ENCODE measurements at places on chromosomes 5 and 9.

DNA sequence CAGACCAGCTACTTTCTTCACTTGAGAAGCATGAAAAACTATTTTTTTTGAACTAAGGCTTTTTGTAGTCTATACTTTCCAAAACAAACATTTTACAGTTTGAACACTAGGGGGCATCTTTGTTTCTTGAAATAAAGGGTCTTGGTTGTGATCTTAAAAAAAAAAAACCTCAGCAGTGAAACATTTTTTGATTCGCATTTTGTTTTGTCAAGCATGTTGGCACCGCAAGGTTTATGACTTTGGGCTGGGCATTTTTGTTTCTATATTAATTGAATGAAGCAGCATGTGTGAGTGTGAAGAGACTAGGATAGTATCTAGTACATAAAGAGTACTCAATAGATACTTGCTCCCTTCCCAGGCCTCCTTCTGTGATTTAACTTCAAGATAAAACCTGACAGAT is 31.6 kb upstream of the ACOT12 start:
- peak; percentile 31 for DNase-seq

GRCh38 chr9:134544388-134545214 is 97.0 kb upstream of the COL5A1 start:
- DNase-seq = peak; percentile 57

GRCh38 chr5:89065919-89066318 is 182.9 kb upstream of the MEF2C start:
- DNase-seq = no peak

DNA sequence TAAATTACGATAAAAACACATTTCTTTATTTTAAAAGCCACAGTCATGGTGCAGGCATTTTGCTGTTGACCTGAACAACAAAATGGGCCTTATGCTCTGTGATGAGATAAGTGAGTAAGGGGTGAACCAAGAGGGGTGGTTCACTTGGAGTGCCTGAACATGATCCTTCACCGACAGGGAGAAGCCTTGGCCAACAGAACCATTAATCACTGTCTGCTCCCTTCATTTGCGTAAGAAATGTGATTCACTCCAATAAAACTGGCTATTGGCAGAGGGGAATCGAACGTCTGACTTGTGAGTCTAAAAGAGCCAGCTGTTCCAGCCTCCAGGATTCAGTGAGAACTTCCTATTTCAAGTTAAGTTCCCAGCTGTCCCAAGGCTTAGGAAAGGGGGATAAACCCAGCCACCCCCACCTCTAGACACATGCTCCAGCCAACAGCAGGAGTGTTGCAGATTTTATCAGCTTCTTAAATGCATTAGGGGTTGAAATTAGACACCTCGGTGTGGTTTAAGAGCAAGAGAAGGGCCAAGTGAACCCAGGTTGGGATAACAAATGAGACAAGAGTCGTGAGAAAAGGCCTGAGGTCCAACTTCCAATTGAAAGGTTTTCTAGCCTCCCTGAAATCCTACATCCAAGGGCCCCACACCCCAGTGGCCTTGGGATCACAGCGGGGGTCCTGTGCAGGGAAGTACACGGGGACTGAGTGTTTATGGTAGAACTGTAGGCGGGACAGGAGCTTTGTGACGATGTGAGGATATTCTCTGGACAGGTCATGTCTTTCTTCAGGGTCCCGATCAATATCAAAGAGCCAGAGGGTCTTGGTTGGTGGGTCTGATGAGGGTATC is 131.4 kb upstream of the LHFPL2 start:
- no peak for DNase-seq

GRCh38 chr5:1511651-1512540 is 11.9 kb downstream of the LPCAT1 start:
- DNase-seq = no peak

DNA sequence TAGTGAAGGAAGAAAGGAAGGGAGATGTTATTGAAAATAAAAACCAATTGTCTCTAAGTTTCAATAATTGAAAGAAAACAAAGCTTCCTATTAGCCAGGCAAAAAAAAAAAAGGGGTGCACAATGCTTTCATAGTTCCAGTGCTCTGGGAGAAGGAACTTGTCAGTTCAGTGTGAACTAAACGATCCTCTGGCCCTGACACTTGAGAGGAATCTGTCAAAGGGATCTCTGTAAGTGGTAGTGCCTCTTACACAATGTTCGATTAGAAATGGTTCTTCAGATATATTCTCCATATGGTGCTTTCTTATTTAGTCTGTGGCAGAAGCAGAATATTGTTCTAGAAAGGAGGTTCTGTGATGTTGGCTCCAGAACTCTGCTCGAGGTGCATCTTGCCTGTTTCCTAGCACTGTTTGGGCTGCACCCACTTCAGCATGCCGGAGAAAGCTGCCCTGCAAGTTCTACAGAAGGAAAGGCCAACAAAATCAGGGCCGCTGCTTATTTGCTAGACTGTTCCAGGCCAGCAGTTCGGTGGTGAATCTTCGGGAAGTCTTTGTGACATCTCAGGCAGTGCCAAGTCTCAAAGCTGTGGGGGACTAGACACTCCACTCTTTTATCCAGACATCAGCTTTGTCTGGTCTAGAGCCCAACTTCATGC is 90.9 kb downstream of the PIK3R1 start:
- DNase-seq = no peak

GRCh38 chr5:179472174-179472573 is 78.2 kb upstream of the RUFY1 start:
- DNase-seq = no peak

DNA sequence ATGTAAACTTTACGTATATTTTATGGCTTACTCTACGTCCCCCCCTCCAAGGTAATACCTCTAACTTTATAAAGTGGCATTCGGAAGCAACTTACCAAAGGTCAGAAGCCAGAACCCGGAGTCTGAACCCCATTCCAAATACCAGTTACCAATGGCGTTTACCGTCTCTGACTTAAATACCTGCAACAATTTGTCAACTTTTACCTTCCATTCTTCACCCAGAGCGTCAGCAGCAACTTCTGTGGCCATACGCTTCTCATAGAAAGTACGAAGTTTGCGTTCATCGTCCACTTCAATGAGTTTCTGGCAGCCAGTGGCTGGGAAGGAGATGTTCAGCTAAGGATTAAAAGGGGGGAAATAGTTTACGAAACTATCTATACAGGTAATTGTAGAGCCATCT is 753 bp downstream of the RPS6 start:
- DNase-seq = no peak

GRCh38 chr9:125626187-125626586 is 80.8 kb downstream of the MAPKAP1 start:
- no peak for DNase-seq

- no peak for DNase-seq
Observed at GRCh38 chr9:82131072-82131471, 142.5 kb downstream of the SPATA31D1 start.

DNA sequence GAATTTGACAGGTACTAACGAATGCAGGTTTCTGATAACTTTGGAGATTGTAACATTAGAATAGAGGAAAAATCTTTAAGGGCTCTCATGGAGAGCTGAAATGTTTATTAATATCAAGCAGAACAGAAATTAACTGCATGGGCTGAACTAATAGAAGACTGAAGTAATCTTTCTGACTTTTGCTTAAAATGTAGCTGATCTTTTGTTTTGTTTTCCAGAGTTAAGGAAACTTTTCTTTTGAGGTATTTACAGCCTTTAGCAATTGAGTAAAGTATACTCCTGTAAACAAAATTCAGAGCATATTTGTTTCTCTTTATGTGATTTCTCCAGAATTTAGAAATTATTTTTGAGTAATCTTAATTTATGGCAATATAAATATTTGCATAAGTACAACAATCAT is 43.9 kb downstream of the SHC3 start:
- DNase-seq = no peak

GRCh38 chr5:125348936-125349831 is 602.7 kb upstream of the ZNF608 start:
- DNase-seq = peak; percentile 47

DNA sequence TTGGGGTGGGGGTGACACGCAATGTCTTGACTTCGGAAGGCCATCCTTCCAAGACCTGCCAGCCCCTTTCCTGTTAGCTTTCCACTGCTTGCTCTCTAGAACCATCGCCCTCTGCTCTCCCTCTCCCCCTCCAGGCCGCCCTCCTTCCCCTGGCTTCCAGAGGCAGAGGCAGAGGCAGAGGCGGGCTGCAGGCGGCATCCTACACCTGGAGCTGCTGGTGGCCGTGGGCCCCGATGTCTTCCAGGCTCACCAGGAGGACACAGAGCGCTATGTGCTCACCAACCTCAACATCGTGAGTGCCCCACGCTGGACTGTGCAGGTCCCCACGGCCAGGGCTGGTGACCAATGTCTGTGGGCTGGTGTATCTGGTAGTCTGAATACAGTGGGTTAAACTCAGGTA is 2.0 kb downstream of the ADAMTS13 start:
- no peak for DNase-seq
